Muscle of arm (tissue), 14 donors: ENCODE measurements at places on chromosomes 12 and 14. TPM values are rescaled to one million over a fixed set of nuclear protein-coding genes. Genes with fewer than 3 reads are reported as not detected.

Gene DEPDC4
- polyA plus RNA-seq = 2.0 TPM

Gene NRXN3
- polyA plus RNA-seq = 0.72 TPM

Gene ZBTB42
- polyA plus RNA-seq = 7.2 TPM

Gene TPH2
- polyA plus RNA-seq = not detected

Gene SMCO2
- polyA plus RNA-seq = not detected

Gene TRHDE
- polyA plus RNA-seq = 0.64 TPM

Gene RD3L
- polyA plus RNA-seq = not detected

Gene CLEC1A
- polyA plus RNA-seq = 2.2 TPM

Gene SERPINA9
- polyA plus RNA-seq = not detected

Gene DTX1
- 4.1 TPM for polyA plus RNA-seq

Gene NIN
- polyA plus RNA-seq = 57.2 TPM

Gene KRT3
- polyA plus RNA-seq = not detected

Gene KCNK13
- 0.25 TPM for polyA plus RNA-seq

Gene SSTR1
- polyA plus RNA-seq = 0.20 TPM

Gene RESF1
- 23.2 TPM for polyA plus RNA-seq

Gene PRB2
- polyA plus RNA-seq = not detected

Gene AKAP6
- 60.5 TPM for polyA plus RNA-seq

Gene ZFHX2
- polyA plus RNA-seq = 1.3 TPM

Gene ASIC1
- not detected for polyA plus RNA-seq

Gene RAN
- 202 TPM for polyA plus RNA-seq

Gene HNRNPC
- polyA plus RNA-seq = not detected

Gene NRL
- polyA plus RNA-seq = 1.4 TPM

Gene RASSF8
- 29.7 TPM for polyA plus RNA-seq

Gene ACVRL1
- polyA plus RNA-seq = 55.1 TPM

Gene CFAP251
- 2.1 TPM for polyA plus RNA-seq

Gene TXNRD1
- polyA plus RNA-seq = 39.2 TPM

Gene GALNT6
- 0.29 TPM for polyA plus RNA-seq

Gene KIF26A
- 4.8 TPM for polyA plus RNA-seq

Gene CAPS2
- 2.0 TPM for polyA plus RNA-seq

Gene DPY19L2
- polyA plus RNA-seq = 26.1 TPM

Gene IL22
- polyA plus RNA-seq = not detected

Gene NFE2
- 1.5 TPM for polyA plus RNA-seq

Gene COL2A1
- 49.6 TPM for polyA plus RNA-seq

Gene NELL2
- polyA plus RNA-seq = 1.3 TPM

Gene JAG2
- 36.4 TPM for polyA plus RNA-seq

Gene ABCC9
- polyA plus RNA-seq = 86.5 TPM

Gene GLS2
- polyA plus RNA-seq = 0.50 TPM

Gene ADAM21
- polyA plus RNA-seq = 0.29 TPM

Gene STAT2
- 92.7 TPM for polyA plus RNA-seq

Gene TPPP2
- polyA plus RNA-seq = not detected

Gene TUBA1A
- polyA plus RNA-seq = 868 TPM

Gene PTGER2
- polyA plus RNA-seq = 1.6 TPM

Gene TAS2R30
- polyA plus RNA-seq = not detected

Gene ZNF891
- polyA plus RNA-seq = 1.3 TPM

Gene RIPK3
- 2.1 TPM for polyA plus RNA-seq

Gene COX8C
- not detected for polyA plus RNA-seq
